ENCODE measurements at places on chromosomes 12 and 14.

DNA sequence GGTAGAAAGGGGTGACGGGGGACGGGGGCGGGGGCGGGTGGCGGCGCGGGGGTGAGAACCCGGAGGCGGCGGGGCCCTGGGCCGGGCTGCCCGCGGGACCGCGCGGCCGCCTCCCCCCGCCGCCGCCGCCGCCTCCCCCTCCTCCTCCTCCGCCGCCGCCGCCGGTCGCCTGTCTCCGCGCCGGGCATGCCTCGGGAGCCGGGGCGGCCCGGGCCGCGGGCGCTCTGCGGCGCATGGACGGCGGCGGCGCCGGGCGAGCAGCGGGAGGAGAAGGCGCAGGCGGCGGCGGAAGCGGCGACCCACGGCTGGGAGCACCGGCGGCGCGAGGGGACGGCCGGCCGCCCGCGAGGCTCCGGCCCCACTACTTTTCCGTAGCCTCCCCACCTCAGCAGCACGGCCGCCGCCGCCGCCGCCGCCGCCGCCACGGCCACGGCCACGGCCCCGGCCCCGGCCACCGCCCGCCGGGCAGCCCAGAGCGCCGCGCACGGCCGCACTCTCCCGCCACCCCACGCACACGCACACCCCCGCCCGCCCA is at the start of gene NPAS3:
TSS of gene NPAS3 (plus strand) at position 161 of the 535 bp plus-strand sequence.
- no peak for DNase-seq

- DNase-seq, result no peak
Observed at GRCh38 chr14:40204441-40205175, 772.4 kb upstream of the FBXO33 start.

- no peak for DNase-seq
Observed at GRCh38 chr12:114368685-114369452, 37.1 kb downstream of the TBX5 start.

- DNase-seq, result no peak
Observed at GRCh38 chr14:89507521-89507920, 90.5 kb upstream of the FOXN3 start.

DNA sequence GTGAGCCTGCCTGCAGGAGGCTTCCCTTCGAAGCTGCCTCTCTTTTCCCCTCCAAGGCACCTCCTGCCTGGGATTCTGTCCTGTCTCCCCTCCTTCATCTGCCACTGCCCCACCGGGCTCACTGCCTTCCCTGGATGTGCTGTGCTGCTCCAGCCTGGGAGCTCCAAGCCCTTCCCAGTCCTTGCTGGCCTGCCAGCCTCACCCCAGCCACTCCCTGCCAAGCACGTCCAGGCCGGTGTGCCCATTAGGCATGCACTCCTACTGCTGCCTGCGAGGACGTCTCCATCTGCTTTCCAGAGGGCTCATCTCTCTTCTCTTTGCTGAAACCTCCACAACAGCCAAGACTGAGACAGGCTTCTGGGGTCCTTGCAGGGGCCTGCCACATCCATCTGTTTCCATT is 8.4 kb upstream of the SLC25A47 start:
- DNase-seq, result no peak

DNA sequence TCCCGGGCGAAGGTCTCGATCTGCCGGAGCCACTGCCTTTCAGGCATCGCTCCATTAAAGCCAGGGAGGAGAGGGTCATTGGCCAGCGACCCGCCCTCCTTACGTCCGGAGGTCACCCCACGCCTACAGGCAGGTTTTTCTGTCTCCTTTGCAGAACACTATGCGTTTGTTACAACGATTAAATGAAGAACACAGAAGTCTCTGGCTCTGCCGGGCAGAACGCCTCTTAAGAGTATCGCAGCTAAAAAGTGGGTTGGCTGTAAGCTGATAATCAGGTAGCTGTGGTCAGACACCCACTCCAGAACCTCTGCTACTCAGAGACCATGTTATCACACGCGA is 15.0 kb downstream of the OTX2 start:
- no peak for DNase-seq

DNA sequence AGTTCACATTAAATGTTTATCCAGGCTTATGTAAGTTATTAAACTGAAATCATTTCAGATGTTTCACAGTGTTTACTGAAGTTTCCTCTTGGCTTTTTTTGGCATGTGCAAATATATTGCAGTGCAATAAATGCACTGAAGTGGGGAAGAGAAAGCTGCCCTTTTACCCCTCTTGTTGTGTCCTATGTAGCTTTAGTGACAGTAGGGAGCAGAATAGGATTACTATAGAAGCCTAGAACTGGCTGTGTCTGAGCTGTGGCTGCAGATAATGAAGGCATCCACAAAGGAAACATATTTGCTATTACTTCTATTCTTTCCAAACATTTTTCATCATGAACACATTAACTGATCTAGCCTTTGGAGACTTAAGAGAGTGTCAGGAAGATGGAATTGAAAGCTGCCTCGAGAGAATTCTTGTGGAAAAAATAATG is 24.1 kb upstream of the CNTN1 start:
- DNase-seq, result no peak

- DNase-seq, result no peak
Observed at GRCh38 chr12:96077081-96077480, 41.7 kb upstream of the LTA4H start.

GRCh38 chr12:110585231-110585799 is 2.2 kb upstream of the PPTC7 start:
- DNase-seq, result no peak

- DNase-seq, result no peak
Observed at GRCh38 chr12:10701843-10702242, 21.3 kb downstream of the YBX3 start.

- DNase-seq, result no peak
Observed at GRCh38 chr14:35506927-35507326, 27.0 kb upstream of the INSM2 start.

DNA sequence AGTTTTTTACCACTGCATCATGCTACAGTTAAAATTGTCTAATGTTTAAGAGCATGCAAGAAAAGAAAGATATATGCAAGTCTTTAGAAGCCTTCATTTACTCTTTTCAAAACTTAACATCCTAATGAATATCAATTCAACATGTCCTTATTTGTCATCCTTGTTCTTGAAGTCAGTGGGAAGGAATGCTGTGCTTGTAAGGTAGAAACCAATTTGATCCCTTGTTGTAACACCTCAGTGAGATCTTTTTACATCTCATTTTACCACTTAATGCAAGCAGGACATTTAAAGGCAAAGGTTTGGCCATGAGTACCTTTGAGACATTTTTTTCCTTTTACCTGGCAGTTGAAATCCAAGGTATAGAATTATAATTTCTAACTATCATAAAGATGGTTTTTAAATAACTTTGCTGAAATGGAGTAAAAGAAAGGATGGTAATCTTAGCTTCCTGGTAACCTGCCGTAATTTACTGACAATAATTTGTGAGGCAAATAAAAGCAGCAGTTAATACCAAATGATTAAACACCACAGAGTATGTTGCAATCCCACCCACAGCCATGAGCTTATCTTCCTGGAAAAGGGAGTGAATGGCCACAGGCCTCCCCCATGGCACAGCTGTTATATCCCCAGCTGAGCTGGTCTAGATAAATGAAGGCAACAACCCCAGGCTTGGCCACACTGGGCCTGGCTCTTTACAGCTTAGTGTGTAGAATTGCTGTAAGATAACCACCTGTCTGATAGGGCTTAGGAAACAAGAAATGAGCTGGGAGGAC is 33.2 kb upstream of the STRN3 start:
- DNase-seq, result no peak

DNA sequence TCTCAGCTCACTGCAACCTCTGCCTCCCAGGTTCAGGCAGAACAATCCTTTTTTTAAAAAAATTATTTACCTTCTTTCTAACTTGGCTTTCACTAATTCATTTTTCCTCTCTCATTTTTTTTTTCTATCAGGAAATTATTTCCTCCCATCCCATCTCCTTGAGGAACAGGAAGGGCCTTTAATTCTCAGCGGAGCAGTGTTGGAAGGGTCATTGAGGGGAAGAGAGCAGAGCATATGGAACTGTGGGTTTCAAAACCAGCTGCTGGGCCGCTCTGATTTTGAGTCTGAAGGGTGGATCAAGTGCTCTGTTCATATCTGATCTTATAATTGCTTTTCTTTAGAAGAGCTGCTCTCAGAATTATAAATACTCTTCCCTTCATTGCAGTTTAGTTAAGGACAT is 29.0 kb downstream of the NUBPL start:
- DNase-seq, result no peak

DNA sequence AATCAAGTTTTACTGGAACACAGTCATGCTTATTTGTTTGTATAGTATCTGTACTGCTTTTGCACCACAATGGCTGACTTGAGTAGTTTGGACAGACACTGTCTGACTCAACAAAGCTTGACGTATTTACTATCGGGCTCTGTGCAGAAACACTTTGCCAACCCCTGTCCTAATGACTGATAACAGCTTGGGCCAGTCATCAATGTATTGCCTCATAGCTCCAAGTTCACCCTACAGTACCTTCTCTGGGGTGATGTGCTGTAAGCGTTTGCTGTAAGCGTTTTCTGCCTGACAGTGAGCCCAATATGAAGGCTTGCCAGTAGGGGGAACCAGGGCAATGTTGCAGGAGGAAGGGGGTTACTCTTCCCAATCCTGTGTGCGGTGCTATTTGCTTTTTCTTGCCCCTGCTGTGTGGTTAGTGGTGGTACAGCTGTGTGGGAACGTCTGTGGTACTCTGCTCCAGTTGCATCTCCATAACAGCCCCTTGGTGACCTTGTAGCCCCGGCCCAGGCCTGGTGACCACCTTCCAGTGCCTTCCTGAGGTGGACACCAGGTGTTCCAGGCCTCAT is 5.4 kb upstream of the CCDC177 start:
- DNase-seq, result no peak

- peak; percentile 5 for DNase-seq
Observed at GRCh38 chr14:105883066-105884005, 357.0 kb downstream of the TMEM121 start.

DNA sequence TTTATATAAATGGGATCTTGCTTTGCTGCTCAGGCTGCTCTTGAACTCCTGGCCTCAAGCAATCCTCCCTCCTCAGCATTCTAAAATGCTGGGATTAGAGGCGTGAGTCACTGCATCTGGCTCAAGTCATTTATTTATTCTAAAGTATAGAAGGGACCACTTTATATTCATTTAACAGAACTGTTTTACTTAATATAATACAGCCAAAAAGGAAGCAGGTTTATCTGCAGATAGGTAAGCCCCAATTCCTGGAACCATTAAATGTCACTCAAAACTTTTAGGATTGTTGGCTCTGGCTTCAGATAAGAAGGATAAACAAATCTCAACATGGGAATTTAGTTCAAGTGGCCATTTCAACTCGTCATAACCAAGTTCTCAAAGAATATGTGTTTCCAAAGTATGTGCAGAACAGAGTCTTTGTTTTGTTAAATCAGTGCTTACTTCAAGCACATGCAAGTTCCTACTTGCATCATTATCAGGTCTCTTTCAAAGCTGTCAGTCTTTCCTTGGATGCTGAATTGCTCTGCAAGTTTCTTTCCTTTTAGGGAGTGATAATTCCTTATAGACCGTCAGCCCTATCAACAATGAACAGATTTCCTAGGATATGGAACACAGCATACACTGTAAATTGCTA is 60.4 kb downstream of the KITLG start:
- no peak for DNase-seq

DNA sequence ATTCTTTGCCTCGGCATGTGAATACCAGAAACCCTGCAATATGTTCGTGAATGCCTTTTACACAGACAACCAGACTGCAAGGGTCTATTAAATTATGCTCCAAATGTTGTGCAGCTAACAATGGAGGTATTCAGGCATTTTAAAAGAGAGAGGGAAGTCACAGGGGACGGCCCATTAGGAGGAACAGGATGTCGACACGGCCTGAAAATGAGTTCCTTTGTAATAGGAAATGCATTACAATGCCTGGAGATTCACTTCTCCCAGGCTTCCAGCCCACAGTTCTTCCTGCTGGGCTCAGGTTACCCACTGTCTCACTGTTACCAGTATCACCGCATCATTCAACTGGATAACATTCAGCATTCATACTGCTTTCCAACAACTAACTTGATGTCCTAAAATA is 2.5 kb downstream of the DUSP6 start:
- no peak for DNase-seq

DNA sequence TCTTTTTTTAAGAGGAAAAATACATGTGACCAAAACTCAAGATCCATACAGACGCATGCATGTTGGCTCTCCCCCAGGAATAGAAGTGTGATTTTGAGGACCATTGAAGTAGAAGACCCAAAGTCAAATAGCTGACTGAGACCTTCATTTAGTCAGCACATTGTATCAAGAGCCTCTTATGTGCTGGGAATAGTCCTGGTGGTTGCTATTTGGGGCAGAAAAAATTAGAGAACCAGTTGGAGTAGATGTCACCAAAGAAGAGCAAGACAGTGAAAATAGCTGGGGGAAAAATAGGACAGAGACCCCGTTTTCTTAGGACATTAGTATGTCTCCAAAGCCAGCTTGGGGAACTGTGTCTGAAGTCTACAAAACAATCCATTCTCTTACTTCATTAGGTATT is 93.6 kb downstream of the PELI2 start:
- DNase-seq, result no peak

DNA sequence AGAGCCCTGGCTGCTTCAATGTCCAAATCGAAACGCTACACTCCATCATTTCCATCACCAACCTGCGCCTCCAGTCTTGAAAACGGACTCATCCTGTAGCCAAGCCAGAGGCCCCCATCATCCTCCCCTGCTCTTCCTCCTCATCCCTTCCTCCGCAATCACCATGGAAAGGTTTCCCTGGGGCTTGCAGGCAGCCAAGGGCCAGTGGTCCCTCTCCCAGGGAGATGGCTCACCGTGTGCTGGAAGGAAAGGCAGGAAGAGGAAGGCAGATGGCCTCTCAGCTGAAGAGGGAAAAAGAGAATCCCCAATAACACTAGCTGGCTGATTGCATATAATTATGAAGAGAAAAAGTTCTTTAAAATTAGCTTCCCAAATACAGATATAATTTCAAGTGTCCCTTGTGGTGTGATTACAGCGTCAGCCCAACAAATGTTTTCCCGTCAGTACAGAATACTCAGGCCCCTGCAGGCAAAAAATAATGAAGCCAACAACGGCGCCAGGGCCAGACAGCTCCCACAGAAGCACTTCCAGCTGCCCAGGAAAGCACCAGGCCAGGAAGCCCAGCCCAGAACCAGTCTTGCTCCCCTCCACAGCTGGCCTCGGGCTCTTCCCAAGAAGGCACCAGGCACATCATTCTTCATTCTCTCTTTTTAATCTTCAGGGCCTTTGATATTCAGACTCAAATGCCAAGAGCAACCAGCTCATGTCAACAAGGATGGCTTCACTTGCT is 24.7 kb downstream of the ITPK1 start:
- no peak for DNase-seq

- no peak for DNase-seq
Observed at GRCh38 chr12:41418586-41418985, 230.5 kb downstream of the PDZRN4 start.

- no peak for DNase-seq
Observed at GRCh38 chr12:14185427-14186192, 179.9 kb upstream of the ATF7IP start.

DNA sequence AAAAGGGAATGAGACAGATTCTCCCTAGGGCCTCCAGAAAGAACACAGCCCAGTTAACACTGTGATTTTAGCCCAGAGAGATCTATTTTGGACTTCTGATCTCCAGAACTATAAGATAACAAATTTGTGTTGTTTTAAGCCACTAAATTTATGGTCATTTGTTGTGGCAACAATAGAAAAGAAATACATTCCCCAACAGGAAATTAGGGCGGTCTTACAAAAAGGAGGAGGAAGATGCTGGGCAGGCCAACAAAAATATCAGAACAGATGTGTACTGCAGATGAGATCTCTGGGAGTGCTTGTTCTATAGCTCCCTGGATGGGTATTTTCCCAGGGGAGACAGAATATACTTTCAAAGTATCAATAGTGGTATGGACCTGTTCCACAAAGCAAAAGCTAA is 32.0 kb upstream of the SOCS2 start:
- DNase-seq, result no peak

- DNase-seq, result no peak
Observed at GRCh38 chr12:114668151-114668885, 15.7 kb downstream of the TBX3 start.

Measured in T-helper 17 cell (primary cell).